Activated CD4-positive, alpha-beta T cell treated with anti-CD3 and anti-CD28 coated beads, Interleukin-2, amount 50 U/mL, for 48 hours (primary cell): ENCODE measurements at places on chromosomes 7 and 10.

DNA sequence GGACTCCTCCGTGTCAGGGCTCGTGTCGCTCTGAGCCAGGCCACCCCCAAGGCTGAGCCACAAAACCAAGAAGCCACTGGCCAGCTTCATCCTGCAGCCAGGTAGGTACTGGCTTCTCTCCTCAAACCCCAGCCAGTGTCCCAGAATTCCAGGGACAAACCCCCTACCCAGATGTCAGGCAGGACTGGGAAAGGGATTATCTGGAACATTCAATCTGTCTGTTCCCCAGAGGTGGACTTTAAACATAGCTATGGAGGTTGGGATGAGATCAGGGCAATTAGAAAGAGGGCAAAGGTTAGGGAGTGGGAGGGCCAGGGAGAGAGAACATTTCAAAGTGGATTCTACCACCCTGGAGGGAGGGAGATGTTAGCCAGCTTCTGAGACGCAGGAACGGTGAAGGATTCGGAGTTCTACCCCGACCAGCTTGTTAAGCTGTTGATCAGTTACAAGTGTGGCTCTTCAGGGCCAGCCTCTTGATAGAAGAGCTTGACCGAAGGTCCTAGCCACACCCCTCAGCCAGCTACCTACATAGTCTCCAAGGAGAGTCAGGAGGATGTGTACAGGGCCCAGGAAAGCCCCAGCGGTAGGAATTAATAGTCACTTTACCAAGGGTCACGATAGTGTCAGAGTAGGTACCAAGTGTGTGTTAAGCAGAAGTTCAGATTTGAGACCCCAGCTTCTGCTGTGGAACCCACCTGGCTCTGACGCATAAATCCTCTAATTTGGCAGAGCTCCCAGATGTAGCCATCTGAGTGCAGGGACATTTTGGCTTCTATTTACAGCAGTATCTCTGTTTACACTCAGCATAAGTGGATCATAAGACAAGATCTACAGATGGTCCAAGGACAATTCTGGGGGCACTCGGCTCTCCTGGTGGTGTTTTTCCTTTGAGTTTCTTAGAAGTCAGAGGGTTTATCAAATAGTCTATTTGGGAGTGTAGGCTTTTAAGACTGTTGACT, at the start of gene PLA2G12B:
TSS of gene PLA2G12B (minus strand) at position 211 of the 959 bp plus-strand sequence. CDS start at position 90, 121 bp downstream.
- no peak for DNase-seq

DNA sequence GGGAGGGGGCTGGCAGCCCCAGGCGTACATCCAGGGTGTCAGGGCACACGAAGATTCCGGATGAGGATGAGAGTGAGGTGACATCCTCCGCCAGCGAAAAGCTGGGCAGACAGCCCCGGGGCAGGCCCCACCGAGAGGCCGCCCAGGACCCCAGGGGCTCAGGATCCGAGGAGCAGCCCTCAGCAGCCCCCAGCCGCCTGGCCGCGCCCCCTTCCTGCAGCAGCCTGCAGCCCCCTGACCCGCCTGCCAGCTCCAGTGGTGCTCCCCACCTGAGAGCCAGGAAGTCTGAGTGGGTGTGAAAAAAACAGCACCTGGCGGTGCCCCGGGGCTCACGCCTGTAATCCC, 3.2 kb downstream of the GJD4 start:
- DNase-seq = no peak

DNA sequence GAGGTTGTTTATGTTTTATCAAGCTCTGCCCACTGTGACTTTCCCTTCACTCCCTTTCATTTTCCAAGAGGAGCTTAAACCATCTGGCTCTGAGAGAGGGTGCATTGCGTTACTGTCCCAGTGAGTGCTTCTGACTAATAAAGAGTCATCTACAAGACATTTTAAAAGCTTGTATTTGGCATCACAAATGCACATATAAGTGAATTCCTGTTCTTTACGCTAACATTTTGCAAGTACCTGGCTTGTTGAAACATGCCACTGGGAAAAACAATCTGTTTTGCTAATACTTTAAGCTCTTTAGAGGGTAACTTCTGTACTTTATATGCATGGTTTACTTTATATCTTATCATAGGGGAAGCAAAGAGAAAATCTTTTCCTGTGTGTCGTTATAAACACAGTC, 534.6 kb upstream of the POM121L12 start:
- DNase-seq = no peak

- no peak for DNase-seq
Measured at GRCh38 chr7:64869121-64869725, 33.9 kb upstream of the ZNF273 start.

DNA sequence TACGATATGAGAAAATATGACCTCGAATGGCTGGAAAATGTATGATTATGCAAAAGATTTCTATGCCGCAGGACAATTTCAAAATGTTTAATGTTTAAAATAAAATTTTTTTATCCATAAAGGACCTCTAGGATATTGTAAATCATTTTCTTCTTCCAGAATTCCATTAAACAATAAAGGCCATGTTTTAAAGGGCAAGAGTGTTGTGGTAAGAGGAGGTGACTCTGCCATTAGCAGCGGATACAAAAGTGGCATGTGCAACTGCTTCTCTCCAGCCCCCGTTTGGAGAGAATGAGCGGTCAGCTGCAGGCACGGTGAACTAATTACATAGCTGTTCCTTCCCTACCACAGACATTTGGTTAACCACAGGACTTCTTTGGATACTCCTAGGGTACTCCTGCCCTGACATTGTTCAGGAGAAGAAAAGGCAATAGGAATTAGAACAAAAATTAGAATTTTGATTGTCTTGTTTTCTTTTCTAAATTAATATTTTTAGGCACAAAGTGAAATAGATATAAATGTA, 63.8 kb downstream of the HBP1 start:
- DNase-seq = no peak

GRCh38 chr10:132300582-132300981, 7.2 kb downstream of the STK32C start:
- DNase-seq = no peak

GRCh38 chr7:155580367-155580766, 34.0 kb upstream of the CNPY1 start:
- DNase-seq = peak; percentile 24

GRCh38 chr10:87761892-87762291, 56.1 kb downstream of the ATAD1 start:
- peak; percentile 63 for DNase-seq
